ENCODE measurements at places on chromosomes 2 and 18.

DNA sequence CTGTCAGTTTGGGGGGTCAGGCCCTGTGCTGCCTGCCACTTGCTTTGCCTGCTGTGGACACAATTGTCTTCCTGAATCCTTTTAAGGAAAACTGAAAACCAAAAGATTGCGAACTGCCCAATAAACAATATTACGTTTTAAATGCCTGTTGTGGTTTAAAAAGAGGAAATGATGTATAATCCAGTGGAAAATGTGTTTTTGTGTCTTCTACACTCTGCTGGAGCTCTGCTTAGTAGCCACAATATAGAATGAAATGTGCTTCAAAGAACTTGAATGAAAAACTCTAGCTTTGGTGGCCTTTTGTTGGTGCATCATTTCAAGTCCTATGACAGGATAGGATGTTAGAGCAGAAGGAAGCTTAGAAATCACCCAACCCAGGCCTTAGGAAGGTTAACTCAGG lies 23.2 kb upstream of the CABYR start:
- DNase-seq, result no peak

DNA sequence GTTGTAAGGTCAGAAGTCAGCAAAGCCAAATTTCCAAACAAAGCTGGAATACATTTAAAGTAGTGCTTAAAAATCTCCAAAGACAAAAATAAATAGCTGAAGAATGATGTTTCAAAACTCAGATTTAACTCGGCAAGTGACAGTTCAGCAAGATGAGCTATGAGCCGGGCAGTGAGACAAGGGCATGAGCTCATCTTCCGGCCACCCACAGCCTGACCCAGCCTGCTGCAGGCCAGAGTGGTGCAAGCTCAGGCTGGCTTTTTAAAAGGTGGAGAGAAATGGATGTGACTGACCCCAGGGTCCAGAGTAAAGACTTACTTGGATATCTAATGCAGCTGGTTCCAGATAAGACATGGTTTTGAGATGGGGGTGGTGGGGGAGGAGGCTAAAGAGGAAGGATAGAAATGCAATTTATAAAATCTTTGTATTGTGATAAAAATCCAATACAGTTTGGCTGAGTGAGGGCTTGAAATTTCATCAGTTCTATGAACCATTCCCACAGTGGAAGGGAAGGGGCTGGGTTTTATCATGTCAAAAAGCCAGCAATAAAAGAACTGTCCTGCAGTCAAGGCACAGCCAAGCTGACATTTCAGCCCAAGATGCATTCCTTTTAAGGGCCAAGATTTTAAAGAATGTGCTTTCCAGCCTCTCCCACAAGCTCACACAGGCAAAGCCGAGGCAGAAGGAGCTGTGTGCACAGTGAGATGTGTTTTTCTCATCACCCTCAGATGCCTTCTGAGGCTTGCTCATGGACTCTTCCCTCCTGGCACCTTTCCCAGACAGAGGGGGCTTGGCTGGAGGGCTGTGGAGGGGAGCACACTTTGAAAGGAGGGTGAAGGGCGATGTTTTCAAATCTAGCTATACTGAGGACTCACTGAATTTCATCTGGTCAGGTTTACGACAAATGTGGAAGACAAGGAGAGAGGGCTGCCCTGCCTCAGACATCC lies 97.9 kb upstream of the KLHL29 start:
- peak; percentile 80 for DNase-seq

- DNase-seq, result no peak
These were observed 97.3 kb downstream of the HS1BP3 start for GRCh38 chr2:20553580-20553979.

- no peak for DNase-seq
These were observed 3.8 kb downstream of the PAX3 start for GRCh38 chr2:222294996-222295367.

DNA sequence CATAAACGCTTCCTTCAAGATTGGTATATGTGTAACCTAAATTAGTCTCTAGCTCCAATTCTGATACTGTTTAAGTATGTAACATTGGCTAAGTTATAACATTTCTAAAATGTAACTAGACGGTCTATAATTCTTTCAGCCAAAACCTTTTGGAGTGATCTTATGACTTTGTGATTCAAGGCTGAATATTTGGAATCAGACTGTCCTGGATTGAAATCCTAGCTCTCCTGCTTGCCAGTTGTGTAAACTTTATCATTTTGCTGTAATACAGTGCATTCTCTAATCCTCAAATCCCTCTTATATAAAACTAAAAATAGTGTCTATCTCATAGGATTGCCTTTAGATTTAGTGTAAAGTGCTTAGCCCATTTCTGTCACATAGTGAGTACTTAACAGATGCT lies 337.2 kb upstream of the KCNJ3 start:
- no peak for DNase-seq

All from fibroblast of the aortic adventitia (primary cell).